ENCODE measurements at places on chromosomes 2 and 18. TPM values are rescaled to one million over a fixed set of nuclear protein-coding genes. Genes with fewer than 3 reads are reported as not detected.
A peak's percentile ranks its signal among the peaks of the same experiment; 100 is the strongest.

DNA sequence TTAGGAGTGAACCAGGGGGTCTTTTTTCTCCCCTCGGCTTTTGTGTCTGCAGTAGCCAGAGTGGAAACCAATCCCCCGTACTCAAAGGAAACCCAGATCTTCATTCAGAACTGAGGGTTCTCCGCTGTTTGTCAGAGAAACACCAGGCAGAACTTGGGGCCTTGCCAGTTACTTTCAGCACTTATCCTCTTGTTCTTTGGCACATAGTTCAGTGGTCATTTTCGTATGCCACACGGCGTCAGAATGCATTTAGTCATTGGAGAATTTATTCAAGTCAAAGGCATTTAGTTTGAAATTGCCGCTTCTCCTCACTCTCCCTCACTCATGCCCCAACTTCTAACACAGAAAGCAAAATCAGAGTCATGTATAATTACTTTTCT lies 102.9 kb downstream of the CABLES1 start:
- no peak overlapping the region for H3K27ac ChIP-seq
- H3K4me3 ChIP-seq, result peak overlapping the region; percentile 50
- no peaks in the 10 kb centered on the region for H3K27me3 ChIP-seq
- no peak for DNase-seq
- no peaks in the 10 kb centered on the region for H3K36me3 ChIP-seq

The LYPD1 gene
- total RNA-seq, result not detected

The SIGLEC15 gene
- total RNA-seq, result not detected

DNA sequence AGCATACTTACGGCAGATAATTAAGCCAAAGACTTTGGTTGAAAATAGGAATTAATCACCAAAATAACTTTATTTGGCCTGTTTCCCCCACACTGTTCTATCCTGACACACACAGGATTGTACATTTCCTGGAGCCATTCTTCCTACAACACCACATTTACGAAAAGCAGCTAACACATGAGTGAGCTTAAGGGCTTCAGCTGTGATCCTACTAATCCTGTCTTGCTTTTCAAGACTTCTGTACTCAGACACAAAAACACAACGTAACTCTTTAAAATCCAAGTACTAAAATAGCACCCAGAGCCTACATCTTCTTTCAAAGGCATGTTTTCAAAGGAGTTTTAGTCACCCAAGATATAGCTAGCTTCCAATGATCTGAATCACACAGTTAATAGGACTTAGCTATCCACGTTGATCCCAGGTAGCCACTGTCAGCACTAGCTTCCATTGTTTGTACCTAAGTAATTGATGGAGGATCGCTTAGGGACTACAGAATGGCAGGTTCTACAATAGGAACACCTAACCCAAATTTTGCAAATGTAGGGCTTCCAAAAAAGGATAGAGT lies 42.8 kb upstream of the TTC39C start:
- H3K27ac ChIP-seq, result no peak overlapping the region
- H3K4me1 ChIP-seq, result peaks cover 65% of the 10 kb centered on the region
- H3K36me3 ChIP-seq, result no peaks in the 10 kb centered on the region
- no peak overlapping the region for H3K4me3 ChIP-seq
- no peaks in the 10 kb centered on the region for H3K27me3 ChIP-seq

DNA sequence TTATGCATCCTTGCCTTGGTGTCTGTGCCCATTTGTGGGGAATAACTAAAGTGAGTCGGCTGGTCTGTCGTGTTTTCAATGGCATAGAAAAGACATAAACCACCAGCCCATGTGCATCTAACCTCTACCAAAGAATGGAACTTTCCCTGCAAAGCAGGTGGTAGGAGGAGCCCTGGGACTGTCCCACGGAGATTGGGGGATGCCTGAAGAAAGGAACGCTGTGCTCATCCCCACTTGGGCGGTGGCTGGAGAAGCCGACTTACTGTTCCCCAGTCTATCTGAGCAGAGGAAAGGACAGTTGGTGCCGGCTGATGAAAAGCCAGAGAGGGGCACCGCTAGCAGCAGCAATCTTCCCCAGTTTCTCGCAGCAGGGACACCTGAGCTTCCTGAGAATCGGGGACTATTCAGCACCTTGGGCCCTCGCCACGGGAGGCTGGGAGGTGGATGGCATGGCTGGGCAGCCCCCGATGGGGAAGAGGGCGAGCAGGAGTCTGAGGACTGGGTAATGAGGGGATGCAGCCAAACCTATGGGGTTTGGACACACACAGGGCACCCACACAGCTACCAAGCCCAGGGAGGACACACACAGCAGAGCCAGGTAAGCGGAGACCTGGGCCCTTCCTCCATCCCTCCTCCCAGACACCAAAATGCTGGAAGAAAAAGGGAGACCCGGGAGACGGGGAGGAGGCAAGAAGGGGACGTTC lies 53.7 kb upstream of the AGAP1 start:
- no peaks in the 10 kb centered on the region for H3K4me1 ChIP-seq
- H3K36me3 ChIP-seq, result no peaks in the 10 kb centered on the region
- DNase-seq, result no peak
- H3K27me3 ChIP-seq, result no peaks in the 10 kb centered on the region
- no peak overlapping the region for H3K4me3 ChIP-seq
- no peak overlapping the region for H3K27ac ChIP-seq

GRCh38 chr2:199718074-199718473 lies 132.9 kb downstream of the FTCDNL1 start:
- no peak overlapping the region for H3K4me3 ChIP-seq
- H3K27ac ChIP-seq, result no peak overlapping the region
- H3K4me1 ChIP-seq, result no peaks in the 10 kb centered on the region
- DNase-seq, result no peak
- no peaks in the 10 kb centered on the region for H3K36me3 ChIP-seq

The CELF4 gene
- not detected for total RNA-seq

The C2orf78 gene
- total RNA-seq, result not detected

DNA sequence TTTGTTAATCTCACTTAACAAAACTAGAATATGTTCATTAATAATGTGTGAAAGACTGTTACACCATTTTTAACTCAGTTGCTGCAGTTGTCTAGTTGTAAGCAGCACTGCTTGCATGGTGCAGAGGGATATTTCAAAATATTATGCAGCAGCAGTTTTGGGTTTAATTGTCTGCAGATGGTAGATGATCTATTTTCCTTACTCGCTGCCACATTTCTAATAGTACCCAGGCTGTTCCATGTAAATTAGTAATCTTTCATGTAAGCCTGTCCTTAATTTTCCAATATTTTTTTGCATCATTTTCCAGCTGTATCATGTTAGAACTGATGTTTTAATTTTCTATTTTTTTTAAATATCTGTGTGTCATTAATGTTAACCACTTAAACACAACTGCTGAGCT lies 488.1 kb upstream of the RAB12 start:
- H3K36me3 ChIP-seq, result no peaks in the 10 kb centered on the region
- H3K27ac ChIP-seq, result no peak overlapping the region
- H3K4me3 ChIP-seq, result no peak overlapping the region
- H3K4me1 ChIP-seq, result no peaks in the 10 kb centered on the region
- no peak for DNase-seq
- H3K27me3 ChIP-seq, result no peaks in the 10 kb centered on the region

The DPYSL5 gene
- not detected for total RNA-seq

GRCh38 chr2:129165006-129165405 lies 814.5 kb upstream of the RAB6C start:
- no peak overlapping the region for H3K4me3 ChIP-seq
- DNase-seq, result no peak
- H3K36me3 ChIP-seq, result no peaks in the 10 kb centered on the region
- no peaks in the 10 kb centered on the region for H3K4me1 ChIP-seq
- H3K27me3 ChIP-seq, result no peaks in the 10 kb centered on the region

DNA sequence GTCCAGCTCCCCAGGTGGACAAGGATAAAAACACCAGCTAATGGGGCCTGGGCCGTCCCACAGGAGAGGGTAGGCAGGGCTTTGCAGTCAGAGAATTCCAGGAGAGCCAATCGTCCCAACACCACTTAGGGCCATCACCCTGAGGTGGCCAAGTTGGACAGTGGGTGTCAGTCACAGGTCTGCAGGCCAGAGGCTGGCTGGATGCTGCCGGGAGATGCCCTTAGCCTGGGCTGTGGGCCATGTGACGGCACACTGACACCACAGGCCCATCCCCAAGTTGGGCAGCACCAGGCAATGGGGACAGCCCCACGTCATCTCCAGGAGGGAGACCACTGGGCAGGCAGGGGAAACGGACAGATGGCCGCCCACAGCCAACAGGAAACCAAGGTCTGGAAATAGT lies 53.9 kb downstream of the KIF1A start:
- H3K4me1 ChIP-seq, result no peaks in the 10 kb centered on the region
- DNase-seq, result no peak
- no peaks in the 10 kb centered on the region for H3K27me3 ChIP-seq

DNA sequence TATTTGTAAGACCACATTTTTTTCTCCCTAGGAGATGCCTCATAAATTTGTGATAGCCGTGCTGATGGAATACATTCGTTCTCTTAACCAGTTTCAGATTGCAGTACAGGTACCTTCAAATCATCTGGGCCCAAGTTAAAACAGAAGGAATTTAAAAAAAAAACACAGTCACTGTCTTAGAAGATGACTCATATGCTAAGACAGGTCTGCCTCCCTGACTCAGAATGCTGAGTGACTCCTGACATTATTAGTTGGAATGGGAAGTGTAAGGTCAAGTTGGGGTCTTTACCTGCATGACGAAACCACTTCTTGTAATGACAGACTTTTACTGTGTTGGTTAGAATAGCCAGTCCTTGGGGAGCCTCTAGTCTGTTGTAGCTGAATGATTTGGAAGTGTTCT lies 26.3 kb downstream of the RMC1 start:
- H3K36me3 ChIP-seq, result peaks cover 68% of the 10 kb centered on the region
- H3K27me3 ChIP-seq, result no peaks in the 10 kb centered on the region
- no peak overlapping the region for H3K4me3 ChIP-seq
- no peak for DNase-seq
- peak overlapping the region; percentile 38 for H3K27ac ChIP-seq

DNA sequence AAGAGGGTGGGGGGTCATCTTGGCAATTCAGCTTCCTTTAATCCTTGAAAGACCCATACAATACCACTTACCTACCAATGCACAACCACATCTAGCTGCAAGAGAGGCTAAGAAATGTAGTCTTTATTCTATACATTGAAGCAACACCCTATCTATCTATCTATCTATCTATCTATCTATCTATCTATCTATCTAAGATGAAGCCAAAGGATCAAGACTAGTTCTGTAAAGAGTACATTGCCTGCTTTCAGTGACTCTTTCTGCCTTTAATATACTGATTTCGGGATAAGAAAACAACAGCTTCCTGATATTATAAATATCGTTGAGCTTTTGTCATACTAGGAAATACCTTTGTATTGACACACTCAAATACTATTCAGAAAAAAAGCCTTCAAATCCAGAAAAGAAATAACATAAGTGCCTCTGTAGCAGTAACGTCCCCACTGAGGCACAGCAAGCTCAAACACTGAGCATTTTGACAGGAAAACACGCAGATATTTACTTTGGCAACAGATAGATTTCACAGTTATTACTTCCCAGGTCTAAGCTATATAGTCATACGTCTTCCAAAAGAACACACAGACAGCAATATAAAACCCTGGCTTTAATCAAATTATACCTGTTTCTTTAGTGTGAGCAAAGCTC lies 139.4 kb upstream of the SERTAD2 start:
- H3K4me1 ChIP-seq, result peaks cover 6% of the 10 kb centered on the region
- H3K36me3 ChIP-seq, result no peaks in the 10 kb centered on the region
- H3K27me3 ChIP-seq, result no peaks in the 10 kb centered on the region

DNA sequence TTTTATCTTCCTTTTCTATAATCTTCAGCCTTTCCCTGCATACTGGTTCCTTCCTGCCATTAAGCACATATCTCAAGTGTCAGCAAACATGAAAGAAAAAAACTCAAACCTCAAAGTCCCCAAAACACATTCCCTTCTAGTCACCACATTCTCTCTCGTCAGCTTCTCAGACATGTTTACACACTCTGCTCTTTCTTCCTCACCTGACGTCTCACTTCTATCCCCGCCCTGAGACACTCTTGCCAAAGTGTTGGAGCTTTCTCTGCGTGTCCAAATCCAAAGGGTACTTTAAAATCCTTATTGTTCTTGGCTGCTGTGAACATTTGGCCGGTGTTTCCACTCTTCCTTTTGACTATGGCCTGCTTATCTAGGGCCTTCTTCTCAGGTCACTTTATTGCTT lies 47.9 kb downstream of the SOX11 start:
- H3K27me3 ChIP-seq, result no peaks in the 10 kb centered on the region
- no peak overlapping the region for H3K4me3 ChIP-seq
- no peaks in the 10 kb centered on the region for H3K4me1 ChIP-seq
- H3K27ac ChIP-seq, result no peak overlapping the region

The CERKL gene
- total RNA-seq, result not detected

- H3K4me3 ChIP-seq, result no peak overlapping the region
- H3K27ac ChIP-seq, result no peak overlapping the region
- H3K4me1 ChIP-seq, result no peaks in the 10 kb centered on the region
- no peaks in the 10 kb centered on the region for H3K36me3 ChIP-seq
- H3K27me3 ChIP-seq, result no peaks in the 10 kb centered on the region
- DNase-seq, result no peak
Measured at GRCh38 chr2:206389164-206389563, 54.2 kb upstream of the ADAM23 start.

DNA sequence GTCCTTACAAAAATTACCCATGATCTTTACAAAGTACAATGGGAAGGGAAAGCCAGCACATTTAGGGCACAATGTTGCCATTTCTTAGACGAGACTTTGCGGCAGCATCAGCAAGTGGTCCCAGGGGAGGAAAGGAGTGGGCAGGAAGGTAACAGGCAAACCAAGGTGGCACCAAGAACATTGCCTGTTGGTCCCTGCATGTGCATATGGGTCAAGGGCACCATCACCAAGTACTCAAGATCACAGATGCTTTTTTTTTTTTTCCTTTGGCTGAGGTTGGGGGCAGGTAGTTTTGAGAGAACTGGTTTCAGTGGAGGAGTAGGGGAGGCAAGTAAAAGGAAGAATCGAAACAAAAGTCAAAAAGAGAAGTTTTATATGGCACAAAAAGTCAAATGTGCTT lies 752 bp upstream of the CYTIP start:
- H3K36me3 ChIP-seq, result peaks cover 17% of the 10 kb centered on the region
- H3K27ac ChIP-seq, result peak overlapping the region; percentile 84
- peak overlapping the region; percentile 93 for H3K4me3 ChIP-seq
- H3K27me3 ChIP-seq, result no peaks in the 10 kb centered on the region
- no peak for DNase-seq
- H3K4me1 ChIP-seq, result peaks cover 42% of the 10 kb centered on the region

DNA sequence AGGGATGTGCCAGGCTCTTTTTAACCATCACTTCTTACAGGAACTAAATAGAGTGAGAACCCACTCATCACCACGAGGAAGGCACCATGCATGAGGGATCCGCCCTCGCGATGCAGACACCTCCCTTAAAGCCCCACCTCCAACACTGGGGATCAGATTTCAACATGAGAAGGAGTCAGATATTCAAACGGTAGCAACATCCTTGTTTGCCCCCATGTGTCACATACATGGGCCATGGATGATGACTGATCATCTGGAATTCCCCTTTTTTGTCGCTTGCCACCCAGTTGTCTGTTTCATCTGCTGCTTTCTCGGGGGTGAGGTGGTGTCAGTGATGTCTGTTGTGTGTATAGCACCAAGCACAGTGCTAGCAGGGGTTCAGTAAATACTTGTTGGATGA lies 57.9 kb downstream of the NCK2 start:
- peak overlapping the region; percentile 58 for H3K27ac ChIP-seq
- no peaks in the 10 kb centered on the region for H3K36me3 ChIP-seq

- DNase-seq, result no peak
- no peak overlapping the region for H3K4me3 ChIP-seq
- no peak overlapping the region for H3K27ac ChIP-seq
Measured at GRCh38 chr2:43455731-43456642, 139.9 kb downstream of the THADA start.

The IL36A gene
- not detected for total RNA-seq
